Skeletal muscle tissue (tissue), 5 donors: ENCODE measurements at places on chromosomes 5 and 9. TPM values are rescaled to one million over a fixed set of nuclear protein-coding genes. Genes with fewer than 3 reads are reported as not detected.

The C5orf58 gene
- not detected for total RNA-seq

The OTP gene
- not detected for total RNA-seq

The KLF4 gene
- 12.0 TPM for total RNA-seq

The CER1 gene
- not detected for total RNA-seq

The LCN12 gene
- total RNA-seq, result not detected
